ENCODE measurements at places on chromosomes 5 and 9. TPM values are rescaled to one million over a fixed set of nuclear protein-coding genes. Genes with fewer than 3 reads are reported as not detected.

- H3K27ac ChIP-seq, result no peak overlapping the region
- no peak for DNase-seq
- H3K4me1 ChIP-seq, result no peaks in the 10 kb centered on the region
- no peaks in the 10 kb centered on the region for H3K36me3 ChIP-seq
- H3K27me3 ChIP-seq, result no peaks in the 10 kb centered on the region
Measured at GRCh38 chr5:84202136-84202535, 182.5 kb downstream of the EDIL3 start.

DNA sequence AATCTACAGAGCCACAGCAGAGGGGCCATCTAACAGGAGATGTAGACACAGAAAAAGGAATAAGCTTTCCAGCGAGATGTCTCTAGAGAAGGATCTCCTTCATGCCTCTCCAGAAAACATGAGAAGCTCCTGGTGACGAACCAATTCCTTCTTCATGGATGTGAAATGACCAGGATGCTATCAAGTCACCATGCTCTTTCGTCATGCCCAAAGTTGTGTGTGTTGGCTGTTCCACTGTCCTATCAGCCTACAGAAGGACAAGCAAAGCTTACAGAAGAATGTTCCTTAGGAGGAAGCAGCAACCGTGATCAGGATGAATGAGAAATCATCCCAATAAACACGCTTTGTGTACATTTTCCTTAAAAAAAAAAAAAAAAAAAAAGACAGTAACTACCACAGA is 54.4 kb downstream of the ALDH7A1 start:
- H3K27me3 ChIP-seq, result no peaks in the 10 kb centered on the region
- no peaks in the 10 kb centered on the region for H3K4me1 ChIP-seq
- peaks cover 8% of the 10 kb centered on the region for H3K36me3 ChIP-seq
- H3K4me3 ChIP-seq, result no peak overlapping the region
- H3K27ac ChIP-seq, result no peak overlapping the region

Gene OSTF1
- 17.7 TPM for total RNA-seq

Gene ADAMTS2
- 13.7 TPM for total RNA-seq

DNA sequence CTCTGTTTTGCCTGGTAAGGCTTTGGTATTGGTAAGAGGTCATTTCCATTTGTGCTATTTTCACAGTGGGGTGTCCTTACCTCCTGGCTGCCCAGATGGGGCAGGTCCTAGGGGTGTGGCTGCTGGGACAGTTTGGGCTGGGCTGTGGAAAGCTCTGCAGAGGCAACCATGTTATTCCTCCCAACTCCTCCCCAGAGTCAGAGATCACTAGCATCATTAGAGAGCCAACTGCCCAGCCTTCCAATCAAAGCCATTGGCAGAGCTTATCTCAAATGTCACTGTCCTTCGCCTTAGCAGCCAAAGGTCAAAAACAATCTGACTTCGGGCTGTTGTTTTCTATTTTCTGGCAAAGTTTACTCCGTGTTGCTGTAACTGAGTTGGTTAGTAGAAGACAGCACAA is 33.6 kb upstream of the HRH2 start:
- H3K27ac ChIP-seq, result no peak overlapping the region
- H3K4me1 ChIP-seq, result no peaks in the 10 kb centered on the region
- no peak for DNase-seq

Gene CCDC69
- total RNA-seq, result 202 TPM

DNA sequence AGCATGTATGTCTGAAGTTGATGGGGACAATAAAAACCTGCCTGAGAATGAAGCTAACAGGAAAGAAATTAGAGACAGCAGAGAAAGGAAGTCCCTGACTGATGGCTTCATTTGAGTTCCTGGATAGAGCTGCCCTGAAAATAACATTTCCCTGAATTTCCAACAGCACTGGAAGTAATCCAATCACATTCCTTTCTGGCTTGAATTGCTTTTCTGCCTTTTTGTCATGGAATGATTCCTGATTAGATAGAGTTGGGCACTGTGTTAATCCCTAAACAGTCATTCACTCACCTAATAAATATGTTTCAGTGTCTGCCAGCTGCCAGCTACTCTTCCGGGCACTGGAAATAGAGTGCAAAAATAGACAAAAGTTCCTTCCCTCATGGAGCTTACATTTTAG is 30.0 kb upstream of the SH3RF2 start:
- no peaks in the 10 kb centered on the region for H3K36me3 ChIP-seq
- no peak for DNase-seq
- H3K4me1 ChIP-seq, result no peaks in the 10 kb centered on the region
- no peaks in the 10 kb centered on the region for H3K27me3 ChIP-seq
- no peak overlapping the region for H3K4me3 ChIP-seq

DNA sequence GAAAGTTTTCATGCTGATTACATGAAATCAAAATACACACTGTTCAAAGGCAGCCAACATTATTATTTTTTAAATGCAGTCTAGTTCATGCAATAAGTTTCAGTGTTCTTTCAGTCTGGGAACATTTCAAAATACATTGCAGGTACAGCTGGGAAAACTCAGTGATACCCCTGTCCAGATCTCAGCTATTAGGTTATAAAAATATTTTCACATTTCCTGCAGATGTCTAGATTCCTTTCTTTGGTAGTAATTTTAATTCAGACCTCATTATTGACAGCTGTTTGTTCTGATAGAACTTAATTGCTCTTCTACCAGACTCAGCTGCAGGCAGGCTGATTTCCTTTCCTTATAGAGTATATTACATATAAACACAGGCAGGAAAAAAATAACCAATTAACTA is 556.8 kb upstream of the DMAC1 start:
- H3K36me3 ChIP-seq, result no peaks in the 10 kb centered on the region
- no peaks in the 10 kb centered on the region for H3K27me3 ChIP-seq
- no peak for DNase-seq
- H3K4me1 ChIP-seq, result no peaks in the 10 kb centered on the region

Gene CTXN3
- total RNA-seq, result not detected

Gene GNAQ
- 13.4 TPM for total RNA-seq

DNA sequence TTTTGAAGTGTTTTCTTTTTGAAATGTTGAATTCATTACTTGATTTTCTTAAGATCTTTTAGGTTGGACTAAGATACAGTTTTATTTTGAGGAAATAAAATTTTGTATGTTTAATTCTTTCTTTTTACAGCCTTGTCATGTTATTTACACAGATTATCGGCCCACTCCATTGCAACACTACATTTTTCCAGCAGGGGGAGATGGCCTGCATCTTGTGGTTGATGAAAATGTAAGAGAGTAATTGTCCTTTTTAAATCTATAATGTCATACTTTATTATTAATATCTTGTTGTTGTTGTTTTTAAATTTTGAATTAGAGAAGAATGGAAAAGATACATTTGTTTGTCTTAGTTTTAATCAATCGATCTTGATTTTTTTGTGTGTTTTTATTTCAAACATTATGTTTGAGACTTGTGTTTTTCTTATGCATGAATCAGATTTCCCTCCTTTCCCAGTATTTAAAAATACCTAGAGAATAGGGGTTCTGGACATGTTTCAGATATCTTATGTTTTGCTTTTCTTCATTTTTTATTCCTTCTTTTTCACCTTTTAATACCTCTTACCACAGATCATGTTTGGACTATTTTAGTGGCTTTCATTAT is 36.7 kb downstream of the MTREX start:
- H3K36me3 ChIP-seq, result peaks cover 59% of the 10 kb centered on the region
- no peak overlapping the region for H3K4me3 ChIP-seq
- peak; percentile 82 for DNase-seq
- H3K27me3 ChIP-seq, result no peaks in the 10 kb centered on the region

GRCh38 chr9:126397056-126397455 is 70.4 kb downstream of the MVB12B start:
- no peak for DNase-seq
- no peak overlapping the region for H3K27ac ChIP-seq
- no peak overlapping the region for H3K4me3 ChIP-seq
- H3K36me3 ChIP-seq, result no peaks in the 10 kb centered on the region
- H3K27me3 ChIP-seq, result no peaks in the 10 kb centered on the region

DNA sequence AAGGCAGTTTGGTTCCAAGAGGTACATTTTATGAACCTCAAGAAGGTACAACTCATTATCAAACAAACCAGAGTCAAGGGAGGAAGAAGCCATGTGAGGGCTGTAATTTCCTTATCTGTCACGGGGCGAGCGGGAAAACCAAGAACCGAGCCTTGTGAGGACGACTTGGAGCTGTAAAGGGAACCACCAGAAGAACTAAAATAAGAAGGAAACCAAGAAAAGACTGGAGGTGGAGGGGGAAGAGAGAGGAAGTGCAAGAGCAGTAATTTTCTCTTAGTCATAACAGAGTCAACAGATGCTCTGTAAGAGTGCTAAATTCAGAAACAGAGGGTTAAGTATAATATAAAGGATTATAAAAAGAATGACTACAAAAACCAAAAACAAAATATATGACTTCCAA is 127.1 kb downstream of the DIRAS2 start:
- H3K27ac ChIP-seq, result no peak overlapping the region
- H3K4me1 ChIP-seq, result no peaks in the 10 kb centered on the region
- H3K4me3 ChIP-seq, result no peak overlapping the region
- DNase-seq, result no peak

Gene NREP
- 7.2 TPM for total RNA-seq

DNA sequence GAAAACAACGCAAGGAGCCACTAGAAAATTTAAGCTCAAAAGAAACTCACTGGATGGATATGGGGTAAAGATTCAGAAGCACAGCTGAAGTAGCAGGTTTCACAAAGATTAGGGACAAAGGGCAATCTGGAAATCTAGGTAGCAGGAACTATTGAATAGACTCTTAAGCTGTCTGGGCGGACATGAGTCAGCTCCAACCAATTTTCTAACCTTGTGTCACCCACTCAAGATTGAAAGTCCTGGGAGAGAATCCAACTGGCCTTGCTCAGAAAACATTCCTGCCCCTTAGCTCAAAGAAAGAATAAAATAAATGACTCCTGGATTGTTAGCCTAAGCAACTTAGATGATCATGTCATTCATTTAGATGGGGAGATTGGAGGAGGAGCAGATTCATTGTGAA is 69.2 kb downstream of the STK32A start:
- H3K27ac ChIP-seq, result no peak overlapping the region
- DNase-seq, result no peak
- H3K4me3 ChIP-seq, result no peak overlapping the region
- H3K36me3 ChIP-seq, result no peaks in the 10 kb centered on the region

GRCh38 chr9:13915131-13915530 is 398.8 kb downstream of the NFIB start:
- DNase-seq, result no peak
- H3K27ac ChIP-seq, result peak overlapping the region; percentile 18
- H3K4me3 ChIP-seq, result no peak overlapping the region
